ENCODE measurements at places on chromosomes 11 and 22. TPM values are rescaled to one million over a fixed set of nuclear protein-coding genes. Genes with fewer than 3 reads are reported as not detected.

Gene OR8K1
- total RNA-seq, result not detected

DNA sequence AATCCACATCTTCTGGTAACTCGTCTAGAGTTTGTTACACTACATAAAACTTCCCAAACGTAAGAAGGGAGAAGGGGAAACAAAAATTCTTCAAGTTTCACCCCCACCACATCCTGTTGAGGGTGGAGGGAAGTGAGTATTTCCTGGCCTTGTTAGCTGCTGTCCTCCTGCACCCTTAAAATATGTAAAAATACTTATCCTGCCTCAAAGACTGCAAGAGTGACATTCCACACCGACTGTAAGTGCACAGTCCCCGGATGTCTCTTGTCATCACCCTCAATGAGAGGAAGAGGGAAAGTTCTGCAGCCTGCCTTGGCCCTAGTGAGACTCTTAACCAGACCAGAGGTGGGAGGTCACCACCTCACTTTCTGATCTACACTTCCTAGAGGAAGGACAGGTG lies 3.3 kb downstream of the TMEM121B start:
- peaks cover 1% of the 10 kb centered on the region for H3K36me3 ChIP-seq
- DNase-seq, result peak; percentile 27
- H3K4me3 ChIP-seq, result no peak overlapping the region
- H3K4me1 ChIP-seq, result peaks cover 44% of the 10 kb centered on the region

- peaks cover 63% of the 10 kb centered on the region for H3K4me1 ChIP-seq
- H3K27me3 ChIP-seq, result no peaks in the 10 kb centered on the region
- no peaks in the 10 kb centered on the region for H3K36me3 ChIP-seq
- H3K27ac ChIP-seq, result no peak overlapping the region
- no peak for DNase-seq
Observed at GRCh38 chr11:85822814-85823213, 11.9 kb upstream of the SYTL2 start.

GRCh38 chr22:24095826-24096757 lies 85.0 kb downstream of the CABIN1 start:
- H3K4me1 ChIP-seq, result no peaks in the 10 kb centered on the region
- no peak overlapping the region for H3K27ac ChIP-seq
- DNase-seq, result no peak
- H3K4me3 ChIP-seq, result no peak overlapping the region

Gene CD3E
- 476 TPM for total RNA-seq

DNA sequence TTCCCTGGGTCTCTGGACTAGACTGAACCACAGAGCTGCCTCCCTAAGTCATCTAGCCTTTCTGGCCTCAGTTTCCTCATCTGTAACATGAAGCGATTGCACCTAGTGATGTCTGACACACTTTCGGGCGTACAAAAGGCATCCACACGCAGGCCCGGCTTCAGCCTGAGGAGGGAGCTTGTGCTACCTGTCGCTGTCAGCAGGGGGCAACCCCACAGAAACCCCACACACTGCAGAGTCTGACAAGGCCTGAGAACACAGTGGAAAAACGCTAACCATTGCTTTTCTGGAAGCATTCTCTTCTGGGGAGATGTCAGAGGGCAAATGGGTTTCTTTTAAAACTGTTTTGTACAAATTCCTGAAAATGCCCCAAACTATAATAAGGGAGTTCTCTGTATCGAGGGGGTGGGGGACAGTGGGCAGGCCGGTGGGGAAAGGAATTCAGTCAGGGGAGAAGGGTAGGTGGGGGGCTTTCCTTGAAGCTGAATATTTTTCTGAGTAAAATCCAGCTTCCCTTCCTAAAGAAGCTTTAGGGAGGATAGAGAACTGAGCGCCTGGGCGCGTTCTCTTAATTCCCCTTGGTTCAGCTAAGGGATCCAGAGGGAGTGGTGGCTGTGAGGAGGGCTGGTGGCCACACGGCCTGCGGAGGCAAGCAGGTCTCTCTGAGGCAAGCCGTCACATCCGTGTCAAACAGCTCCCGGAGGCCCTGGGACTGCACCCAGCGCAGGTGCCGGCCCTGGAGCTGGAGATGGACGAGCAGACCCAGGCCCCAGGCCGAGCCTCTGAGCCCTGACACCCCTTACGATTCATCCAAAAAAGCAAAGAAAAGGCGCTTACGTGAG lies 533 bp downstream of the ELF5 start:
- no peaks in the 10 kb centered on the region for H3K4me1 ChIP-seq

- H3K4me3 ChIP-seq, result no peak within 1 kb of the TSS
- peaks cover 2% of the 10 kb centered on the region for H3K36me3 ChIP-seq
- peaks cover 80% of the 10 kb centered on the region for H3K27me3 ChIP-seq
- DNase-seq, result no peak
Observed at GRCh38 chr11:33891714-33892327, at the start of gene LMO2. LMO2 (minus strand) TSS chr11:33892076; CDS start chr11:33869716, 22,360 bp downstream.

Gene CECR2
- total RNA-seq, result not detected

Gene OR4D11
- total RNA-seq, result not detected
